ENCODE measurements at places on chromosomes 12 and 14. TPM values are rescaled to one million over a fixed set of nuclear protein-coding genes. Genes with fewer than 3 reads are reported as not detected.

The GARIN6 gene
- not detected for polyA plus RNA-seq

The NRDE2 gene
- 12.9 TPM for polyA plus RNA-seq

The ANKS1B gene
- polyA plus RNA-seq: 98.8 TPM

The LMNTD1 gene
- polyA plus RNA-seq: 0.54 TPM

The GPR162 gene
- 113 TPM for polyA plus RNA-seq

The TAS2R13 gene
- not detected for polyA plus RNA-seq

The LRP1-AS gene
- 2.3 TPM for polyA plus RNA-seq

The FLRT2 gene
- 68.8 TPM for polyA plus RNA-seq

The MBD6 gene
- polyA plus RNA-seq: 63.2 TPM

Data from spinal cord (tissue), 10 donors.